ENCODE measurements at places on chromosomes 1 and 21.

DNA sequence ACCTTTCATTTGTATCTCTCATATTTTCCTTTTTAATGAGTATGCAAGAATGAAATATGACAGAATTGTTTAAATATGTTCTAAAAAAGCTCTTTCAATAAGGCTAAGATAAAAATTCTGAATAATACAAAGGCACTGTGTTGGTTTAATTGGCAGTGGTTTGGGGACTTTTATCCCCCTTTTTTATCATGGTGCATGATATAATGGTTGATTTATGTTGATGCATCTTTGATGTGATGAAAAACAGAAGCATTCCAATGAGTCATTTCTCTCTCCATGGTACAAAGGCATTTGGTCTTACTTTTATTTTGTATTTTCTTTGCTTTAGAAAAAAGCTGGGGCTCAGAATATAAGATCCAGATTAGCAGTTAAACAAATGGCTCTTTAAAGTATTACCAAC is 127.2 kb upstream of the GREM2 start:
- no peak for DNase-seq

DNA sequence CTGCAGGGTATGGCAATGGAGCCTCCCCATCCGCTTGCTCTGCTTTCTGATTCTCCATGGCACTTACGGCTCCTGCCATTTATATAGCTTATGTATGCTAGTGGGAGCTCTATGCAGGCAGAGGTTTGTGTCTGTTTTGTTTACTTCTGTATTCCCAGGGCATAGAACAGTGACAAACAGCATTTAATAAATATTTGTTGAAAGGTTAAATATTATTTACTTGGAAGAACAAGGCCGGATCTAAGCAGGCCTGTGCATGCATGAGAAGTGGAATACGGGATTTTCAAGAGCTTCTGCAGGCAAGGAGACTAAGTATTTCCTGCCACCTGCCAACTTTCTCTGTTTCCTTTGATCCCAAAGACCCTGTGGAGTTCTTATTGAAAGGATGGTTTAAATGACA is 90.7 kb downstream of the XCL2 start:
- no peak for DNase-seq

DNA sequence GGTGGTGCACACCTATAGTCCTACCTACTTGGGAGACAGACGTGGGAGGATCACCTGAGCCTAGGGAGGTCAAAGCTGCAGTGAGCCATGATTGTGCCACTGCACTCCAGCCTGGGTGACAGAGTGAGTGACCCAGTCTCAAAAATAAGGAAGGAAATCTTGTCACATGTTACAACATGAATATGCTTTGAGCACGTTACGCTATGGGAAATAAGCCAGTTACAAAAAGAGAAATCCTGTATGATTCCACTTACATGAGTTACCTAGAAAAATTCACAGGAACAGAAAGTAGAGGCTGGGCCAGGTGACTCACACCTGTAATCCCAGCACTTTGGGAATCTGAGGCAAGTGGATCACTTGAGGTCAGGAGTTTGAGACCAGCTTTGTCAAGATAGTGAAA is 6.7 kb upstream of the PADI6 start:
- no peak for DNase-seq

DNA sequence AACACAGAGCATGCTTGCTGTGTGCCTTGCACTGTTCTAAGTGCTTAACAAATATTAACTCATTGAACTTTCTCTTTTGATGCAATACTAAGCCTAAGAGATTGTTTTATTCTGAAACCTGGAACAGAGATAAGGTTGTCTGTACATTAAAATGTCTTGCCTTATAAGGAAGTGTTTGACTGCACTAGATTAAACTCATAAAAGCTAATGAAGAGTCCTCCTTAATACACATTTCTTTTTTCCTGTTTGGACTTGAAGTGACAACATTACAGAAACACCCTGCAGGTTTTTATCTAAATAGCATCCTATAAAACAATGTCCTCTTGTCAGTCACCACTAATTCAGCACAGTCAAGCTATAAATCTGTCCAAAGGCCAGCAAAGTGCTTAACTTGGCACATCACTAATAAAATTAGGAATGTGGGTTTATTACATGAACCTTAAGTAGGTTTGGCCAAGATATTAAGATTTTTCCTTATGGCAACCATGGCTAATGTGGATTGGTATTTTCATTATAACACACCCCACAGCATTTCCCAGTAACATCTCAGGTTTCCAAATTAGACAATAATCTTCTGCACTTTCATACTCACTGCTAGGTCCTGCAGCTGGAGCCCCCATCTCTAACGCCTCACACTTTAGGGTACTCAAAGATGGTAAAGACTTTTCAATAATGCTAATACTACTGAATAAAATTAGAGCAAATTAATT is 389.7 kb downstream of the LMO4 start:
- no peak for DNase-seq

DNA sequence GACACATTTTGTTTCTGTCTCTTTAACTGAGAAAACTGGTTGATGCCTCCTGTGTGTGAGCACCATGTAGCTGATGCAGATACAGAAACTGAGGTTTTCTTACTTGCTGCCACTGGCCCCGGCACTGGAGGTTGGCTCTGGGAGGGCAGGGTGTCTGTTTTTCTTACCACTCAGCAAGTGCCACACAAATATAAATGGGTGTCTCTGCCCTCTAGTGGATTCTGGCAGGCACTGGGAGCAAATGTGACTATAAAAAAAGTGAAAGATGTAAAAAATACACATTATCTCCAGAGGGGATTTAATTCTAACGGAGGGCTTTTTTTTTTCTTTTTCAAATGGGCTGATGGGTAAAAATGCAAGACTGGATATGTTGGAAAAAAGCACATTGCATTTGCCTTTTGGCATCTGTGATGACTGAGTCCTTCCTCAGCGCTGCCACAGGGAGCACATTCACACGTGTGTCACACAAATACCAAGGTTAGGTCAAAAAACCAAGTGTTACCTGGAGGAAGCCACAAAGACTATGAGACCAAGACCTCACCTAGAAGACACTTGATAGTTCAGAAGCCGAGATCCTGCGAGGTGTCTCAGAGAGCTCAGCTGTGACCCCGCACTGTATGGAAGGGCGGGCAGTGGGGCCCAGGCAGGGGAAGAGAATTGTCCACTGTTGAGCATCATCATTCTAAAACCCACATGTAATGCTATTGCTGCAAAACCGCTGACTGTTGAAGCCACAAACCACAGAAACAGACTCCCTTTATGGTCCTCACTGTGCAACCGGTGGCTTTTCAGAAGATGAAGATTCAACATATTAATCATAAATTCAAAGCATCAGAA is 18.9 kb downstream of the PGBD2 start:
- peak; percentile 29 for DNase-seq

- DNase-seq = no peak
These were observed 15.7 kb downstream of the RPTN start for GRCh38 chr1:152143150-152143887.

DNA sequence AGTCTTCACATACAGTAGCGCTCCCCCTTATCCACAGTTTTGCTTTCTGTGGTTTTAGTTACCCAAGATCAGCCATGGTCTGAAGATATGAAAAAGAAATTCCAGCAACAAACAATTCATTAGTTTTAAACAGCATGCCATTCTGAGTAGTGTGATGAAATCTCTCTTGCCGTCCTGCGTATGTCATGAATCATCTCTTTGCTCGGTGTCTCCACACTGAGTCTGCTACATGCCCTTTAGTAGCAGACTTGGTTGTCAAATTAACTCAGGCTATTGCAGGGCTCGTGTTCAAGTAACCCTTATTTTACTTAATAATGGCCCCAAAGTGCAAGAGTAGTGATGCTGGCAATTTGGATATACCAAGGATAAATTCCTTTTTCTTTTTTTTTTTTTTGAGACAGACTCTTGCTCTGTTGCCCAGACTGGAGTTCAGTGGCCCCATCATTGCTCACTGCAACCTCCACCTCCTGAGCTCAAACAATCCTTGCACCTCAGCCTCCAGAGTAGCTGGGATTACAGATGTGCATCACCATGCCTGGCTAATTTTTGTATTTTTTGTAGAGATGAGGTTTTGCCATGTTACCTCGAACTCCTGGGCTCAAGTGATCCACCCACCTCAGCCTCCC is 22.6 kb downstream of the PHACTR4 start:
- DNase-seq = no peak

- no peak for DNase-seq
These were observed 12.6 kb upstream of the IFNAR2 start for GRCh38 chr21:33217138-33217520.

Data from effector CD4-positive, alpha-beta T cell (primary cell).